GM12865 (cell line): ENCODE measurements at places on chromosomes 6 and 20.

DNA sequence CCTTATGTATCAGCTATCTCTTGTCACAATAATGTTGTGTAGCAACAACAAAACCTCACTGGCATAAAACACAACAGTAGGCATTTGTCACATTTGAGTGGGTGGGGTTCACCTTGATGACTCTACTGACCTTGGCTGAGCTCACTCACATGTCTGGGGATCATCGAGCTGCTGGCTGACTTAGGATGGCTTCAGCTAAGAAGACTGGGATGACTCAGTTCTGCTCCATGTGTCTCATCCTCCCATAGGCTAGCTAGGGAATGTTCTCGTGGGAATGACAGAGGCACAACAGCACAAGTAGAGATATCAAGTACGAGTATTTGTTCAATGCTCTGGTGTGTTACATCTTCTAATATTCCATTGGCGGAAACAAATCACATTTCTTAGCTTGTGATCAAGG, 167.9 kb downstream of the PLCB1 start:
- no peak for DNase-seq

- DNase-seq, result no peak
Observed at GRCh38 chr20:36424314-36424713, 117.0 kb upstream of the MYL9 start.

GRCh38 chr20:2178318-2179232, 76.9 kb downstream of the STK35 start:
- no peak for DNase-seq

DNA sequence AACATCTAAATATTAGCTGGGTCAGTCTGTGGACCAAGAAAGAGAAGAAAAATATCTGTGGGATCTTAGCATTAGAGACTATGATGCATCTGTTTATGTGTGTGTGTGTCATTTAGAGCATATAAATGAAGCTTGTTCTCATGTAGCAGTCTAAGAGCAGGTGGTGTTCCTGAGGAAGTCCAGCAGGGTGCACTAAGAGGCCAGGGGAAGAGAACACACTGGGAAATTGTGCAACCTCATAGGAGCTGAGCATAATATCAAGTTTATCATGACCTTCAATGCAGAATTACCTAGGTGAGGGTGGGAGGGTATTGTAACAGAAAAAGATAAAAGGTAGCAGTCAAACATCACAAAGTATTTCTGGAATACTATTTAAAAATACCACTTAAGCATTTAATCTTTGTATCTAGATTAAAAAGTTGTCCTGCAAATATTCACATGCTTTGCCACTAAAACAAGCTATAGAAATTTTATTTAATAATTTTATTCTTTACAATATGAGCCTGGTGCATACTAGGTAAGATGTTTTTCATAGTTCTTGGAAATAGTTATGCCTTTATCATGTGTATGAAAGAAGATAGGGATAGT, 80.5 kb downstream of the SMPDL3A start:
- DNase-seq, result peak; percentile 50

GRCh38 chr20:50813801-50814200, 18.9 kb downstream of the BCAS4 start:
- DNase-seq, result no peak

- peak; percentile 25 for DNase-seq
Observed at GRCh38 chr20:53767206-53767930, 173.7 kb upstream of the ZNF217 start.

- DNase-seq, result no peak
Observed at GRCh38 chr6:89483111-89483720, 50.3 kb downstream of the ANKRD6 start.

DNA sequence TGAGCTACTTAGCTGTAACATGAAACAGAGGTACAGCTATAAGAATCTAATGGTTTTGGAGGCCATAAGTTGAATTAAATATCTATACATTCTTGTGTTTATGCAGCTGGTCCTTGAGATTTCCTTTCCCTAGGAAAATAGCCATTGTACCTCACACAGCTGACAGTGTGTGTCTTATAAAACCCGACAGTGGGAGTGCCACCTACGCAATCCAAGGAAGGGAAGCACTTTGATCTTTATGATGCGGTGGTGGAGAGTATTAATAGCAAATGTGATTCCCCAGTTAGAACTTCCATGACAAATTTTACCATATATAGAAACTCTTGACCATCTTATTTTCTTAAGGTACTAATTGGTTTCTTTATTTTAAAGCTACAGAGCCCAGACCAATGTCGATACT, 149.5 kb downstream of the TMEM200A start:
- DNase-seq, result no peak

- DNase-seq, result no peak
Observed at GRCh38 chr20:5430670-5431069, 113.9 kb upstream of the PROKR2 start.

DNA sequence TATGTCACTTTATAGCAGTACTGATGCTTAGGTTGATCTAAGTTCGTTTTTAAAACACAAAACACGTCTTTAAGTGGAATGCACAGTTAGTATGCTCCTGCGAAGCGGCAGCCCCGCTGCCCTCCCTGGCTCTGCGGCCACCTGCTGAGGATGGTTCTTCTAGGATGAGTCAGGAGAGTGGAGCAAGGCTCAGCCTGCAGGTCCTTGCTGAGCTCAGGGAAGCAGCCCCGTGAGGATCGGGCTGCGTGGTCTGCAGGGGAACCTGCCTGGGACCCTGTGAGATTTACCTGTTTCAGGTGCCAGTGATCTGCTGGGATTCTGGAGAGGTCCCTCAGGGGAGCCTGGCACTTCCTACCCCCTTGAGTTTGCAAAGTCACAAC, 57.5 kb downstream of the SYNJ2 start:
- DNase-seq, result no peak

GRCh38 chr6:30810813-30811339, 66.5 kb upstream of the IER3 start:
- peak; percentile 88 for DNase-seq

DNA sequence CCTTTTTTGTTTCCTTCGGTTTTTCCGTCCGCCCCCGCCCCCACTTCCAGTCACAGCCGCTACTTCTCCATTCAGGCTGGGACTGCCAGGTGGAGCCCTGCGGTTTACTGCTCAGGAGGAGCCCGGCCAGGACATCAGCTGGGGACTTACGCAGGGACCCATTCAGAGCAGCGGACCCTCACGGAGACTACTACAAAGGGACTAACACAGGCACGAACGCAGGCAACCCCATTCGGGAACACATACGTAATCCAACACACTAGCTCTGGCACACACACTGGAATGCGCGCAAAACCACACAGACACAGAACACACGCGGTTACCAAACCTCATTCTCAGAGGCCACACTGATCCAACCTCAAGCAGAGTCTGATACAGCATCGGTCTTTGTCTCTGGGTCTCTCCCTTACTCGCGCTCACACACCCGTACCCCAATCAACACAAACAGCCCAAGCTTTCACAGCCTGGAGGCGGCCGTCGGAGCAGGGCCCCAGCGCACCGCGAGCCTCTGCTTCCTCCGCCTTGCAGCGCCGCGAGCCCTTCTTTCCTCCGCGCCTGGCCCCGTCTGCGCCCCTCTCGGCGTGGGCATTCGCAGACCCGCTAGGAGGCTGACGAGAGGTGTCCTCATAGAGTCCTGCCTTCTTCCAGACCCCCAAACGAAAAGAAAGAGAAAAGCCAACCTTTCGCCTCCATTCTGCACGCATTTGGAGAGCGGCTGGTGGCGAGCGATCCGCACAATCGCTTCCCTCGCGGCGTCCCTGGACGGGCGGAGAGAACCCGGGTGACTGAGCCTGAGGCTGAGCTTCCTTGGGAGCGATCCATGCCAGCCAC, 1.1 kb upstream of the SLC32A1 start:
- DNase-seq, result no peak

DNA sequence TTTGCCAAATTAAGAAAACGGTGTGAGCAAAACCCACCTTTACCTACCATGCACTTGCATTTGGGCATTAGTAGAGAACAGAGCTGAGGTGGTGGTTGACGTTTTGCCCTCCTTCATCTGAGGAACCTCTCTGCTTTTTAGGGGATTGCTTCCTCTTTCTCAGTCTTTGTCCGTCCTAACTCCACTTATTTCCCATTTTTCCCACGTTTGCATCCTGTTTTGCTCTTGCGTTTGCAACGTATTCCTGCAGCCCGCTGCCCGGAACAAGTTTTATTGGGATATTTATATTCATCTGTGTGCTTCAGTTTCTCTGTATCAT, 374 bp upstream of the SERINC1 start:
- no peak for DNase-seq

GRCh38 chr6:41523915-41524633, 22.1 kb upstream of the FOXP4 start:
- DNase-seq, result no peak

DNA sequence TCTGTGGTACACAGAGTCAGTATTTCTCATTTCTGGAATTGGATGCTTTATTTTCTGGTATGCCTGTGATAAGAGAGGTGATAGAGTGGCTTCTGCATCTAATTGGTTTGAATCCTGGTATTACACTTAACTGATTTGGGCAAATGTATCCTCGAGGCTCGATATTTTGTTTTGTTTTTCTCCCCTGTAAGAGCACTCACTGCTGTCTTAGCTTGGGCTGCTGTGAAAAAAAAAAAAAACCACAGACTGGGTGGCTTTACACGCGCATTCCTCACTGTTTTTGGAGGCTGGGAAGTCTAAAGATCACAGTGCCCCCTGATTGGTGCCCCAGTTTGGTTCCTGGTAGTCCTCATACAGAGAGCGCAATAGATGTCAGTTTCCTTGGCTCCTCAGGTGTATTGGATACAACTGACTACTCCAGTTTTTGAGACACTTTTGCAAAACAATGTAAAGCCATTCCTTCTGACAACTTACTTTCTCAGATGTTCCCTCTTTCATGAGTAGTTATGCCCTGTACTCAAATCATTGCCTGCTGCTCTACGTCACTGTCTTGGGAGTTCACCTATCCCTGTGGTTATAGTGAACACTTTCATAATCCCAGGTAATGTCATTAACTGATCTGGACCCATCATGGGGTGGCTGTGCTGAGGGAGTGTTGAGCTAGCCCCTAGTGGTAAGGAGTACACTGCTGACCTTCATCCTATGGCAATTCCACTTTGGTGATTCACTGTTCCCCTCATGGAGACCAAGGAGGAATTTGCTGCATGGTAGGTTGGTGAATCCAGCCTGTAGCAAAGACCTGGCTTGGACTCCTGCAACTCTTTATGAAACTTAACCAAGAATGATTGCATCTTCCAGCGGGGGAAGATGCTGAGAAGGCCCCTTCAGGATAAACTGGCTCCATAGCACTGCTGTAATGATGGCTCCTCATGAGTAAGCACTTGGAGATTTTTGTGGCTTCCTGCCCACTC, 3.5 kb upstream of the ACAT2 start:
- DNase-seq, result no peak

GRCh38 chr6:118659513-118660217, 8.3 kb upstream of the CEP85L start:
- DNase-seq, result no peak

GRCh38 chr6:154648188-154648887, 84.9 kb upstream of the SCAF8 start:
- no peak for DNase-seq

DNA sequence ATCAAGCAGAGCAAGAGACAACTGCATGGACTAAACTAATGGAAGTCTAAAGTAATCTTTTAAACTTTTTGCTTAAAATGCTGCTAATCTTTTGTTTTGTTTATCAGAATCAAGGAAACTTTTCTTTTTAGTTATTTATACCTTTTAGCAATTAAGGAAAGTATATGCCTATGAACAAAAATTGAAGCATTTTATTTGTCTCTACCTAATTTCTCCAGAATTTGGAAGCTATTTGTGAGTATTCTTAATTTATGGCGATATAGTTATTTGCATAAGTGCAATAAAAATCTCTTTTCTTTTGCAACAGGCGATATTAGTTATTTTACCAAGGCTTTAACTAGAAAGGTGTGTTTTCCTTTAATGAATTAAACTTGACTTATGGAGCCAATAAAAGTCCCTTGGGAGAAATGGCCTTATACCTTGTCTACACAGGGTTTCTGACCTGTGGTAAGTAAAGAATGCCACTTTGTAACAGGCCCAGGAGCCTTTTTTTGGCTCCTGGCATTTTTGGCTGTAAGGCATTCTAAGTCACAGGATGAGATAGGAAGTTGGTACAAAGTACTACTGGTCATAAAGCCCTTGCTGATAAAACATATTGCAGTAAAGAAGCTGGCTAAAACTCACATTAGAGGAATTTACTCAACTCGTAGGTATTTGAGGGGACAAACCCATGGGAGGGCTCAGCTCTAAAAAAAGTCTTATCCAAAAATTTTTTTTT, 37.2 kb downstream of the TMEM14A start:
- no peak for DNase-seq

DNA sequence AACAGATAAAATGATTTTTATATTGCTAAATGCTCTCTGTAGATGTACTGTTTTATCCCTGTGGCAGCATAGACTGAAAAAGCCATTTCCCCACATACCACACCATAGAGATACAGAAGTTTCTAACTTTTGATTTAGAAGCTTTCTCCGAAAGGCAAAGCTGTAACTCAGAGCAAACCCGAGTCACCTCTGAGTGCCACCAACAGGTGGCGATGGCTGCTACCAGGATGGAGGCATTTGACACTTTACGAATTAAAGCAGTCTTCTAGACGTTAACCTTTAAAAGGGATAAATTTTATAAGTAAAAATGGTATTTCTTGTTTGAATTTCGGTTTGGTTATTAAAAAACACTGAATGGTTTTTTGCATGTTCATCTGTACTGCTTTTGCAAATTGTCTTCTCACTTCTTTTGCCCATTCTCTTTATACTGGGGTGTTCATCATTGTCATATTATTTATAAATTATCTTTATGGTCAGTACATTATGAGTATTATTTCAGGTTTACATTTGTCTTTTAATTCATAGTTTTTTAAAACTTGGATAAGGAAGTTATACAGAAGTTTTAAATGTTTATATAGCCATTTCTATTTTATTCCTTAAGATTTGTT, 201.0 kb upstream of the CEP162 start:
- peak; percentile 44 for DNase-seq

- DNase-seq, result peak; percentile 82
Observed at GRCh38 chr6:42532038-42532669, 31.7 kb upstream of the UBR2 start.

DNA sequence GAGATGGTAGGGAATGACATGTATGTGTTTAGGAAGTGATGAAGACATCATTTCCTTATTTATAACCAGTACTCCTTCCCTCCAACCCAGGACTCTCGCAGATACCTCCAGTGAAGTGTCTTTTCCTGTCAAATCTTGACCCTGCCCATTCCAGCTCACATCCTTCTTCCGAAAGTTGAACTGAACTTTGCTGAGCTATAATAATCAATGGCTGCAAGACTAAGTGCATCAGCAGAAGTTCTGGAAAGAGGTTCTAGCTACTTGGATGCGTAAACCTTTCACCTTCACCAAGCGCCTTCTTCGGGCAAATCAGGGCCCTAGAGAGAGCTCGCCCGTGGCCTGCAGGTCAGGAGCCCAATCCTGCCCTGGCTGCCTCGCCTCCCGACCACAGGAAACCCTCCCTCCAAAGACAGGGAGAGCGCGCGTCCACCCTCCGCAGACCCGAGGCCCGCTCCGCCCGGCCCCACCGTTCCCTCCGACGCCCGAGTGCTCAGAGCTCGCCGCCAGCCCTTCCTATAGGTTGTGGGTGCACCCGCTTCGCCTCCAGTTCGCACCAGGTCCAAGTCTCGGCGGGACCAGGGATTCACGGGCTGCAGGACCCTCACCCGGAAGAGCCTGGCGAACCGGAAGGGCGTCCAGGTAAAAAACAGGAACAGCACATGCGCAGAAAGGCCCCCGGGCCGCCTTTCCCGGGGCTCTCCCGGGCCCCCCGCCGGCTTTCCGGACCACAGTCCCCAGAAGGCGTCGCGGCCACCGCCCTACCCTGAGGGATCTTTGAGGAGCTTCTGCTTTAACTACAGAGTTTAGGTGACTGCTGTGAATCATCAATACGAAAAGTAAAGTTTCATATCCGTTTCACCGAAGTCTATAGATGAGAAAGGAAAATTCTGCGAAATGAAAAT, at the start of gene ZNF334:
Gene ZNF334 (minus strand): TSS at position 617 of the 902 bp plus-strand sequence. CDS start 1,457 bp downstream, outside the sequence.
- DNase-seq, result peak; percentile 72

GRCh38 chr6:148677594-148678476, 69.0 kb upstream of the UST start:
- peak; percentile 81 for DNase-seq
